ENCODE measurements at places on chromosomes 11 and 22.

- no peak for DNase-seq
Observed at GRCh38 chr11:63444160-63444559, 46.8 kb downstream of the PLAAT5 start.

- no peak for DNase-seq
Observed at GRCh38 chr22:17769013-17769715, 5.1 kb downstream of the BID start.

GRCh38 chr22:17787241-17787640 is 13.0 kb upstream of the BID start:
- DNase-seq = no peak

DNA sequence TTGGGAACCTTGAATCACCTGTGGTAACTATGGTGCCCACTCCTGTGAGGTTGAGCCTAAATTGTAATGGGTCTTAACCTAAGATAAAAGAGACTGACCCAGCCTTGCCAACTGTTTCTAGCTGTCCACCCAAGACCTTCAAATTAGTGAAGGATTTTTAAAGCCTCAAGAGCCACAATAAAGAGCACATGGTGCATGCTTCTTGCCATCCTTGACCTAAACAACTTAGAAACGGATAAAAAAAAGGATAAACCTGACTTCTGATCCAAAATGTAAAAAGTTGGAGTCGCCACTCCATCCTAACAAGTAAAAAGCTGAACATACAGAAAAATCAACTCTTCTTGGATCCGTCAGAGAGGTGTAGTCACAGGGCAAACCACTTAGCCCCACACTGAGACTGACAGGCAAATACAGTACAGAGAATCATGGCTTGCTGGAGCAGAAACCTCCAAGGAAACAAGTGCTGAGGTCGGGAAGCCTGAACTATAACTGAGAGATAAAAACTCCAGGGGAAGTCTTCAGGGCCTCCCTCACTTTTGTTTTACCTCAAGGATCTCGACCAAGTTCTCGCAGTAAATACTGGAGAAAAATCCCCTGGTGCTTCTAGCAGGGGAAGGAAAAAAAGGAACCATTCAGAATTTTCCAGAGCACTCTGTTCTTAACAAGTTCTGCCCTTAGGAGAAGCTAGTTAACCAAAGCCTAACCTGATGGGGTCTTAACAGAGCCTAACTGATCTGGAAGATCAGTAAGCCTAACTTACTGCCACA is 16.3 kb downstream of the ENTHD1 start:
- DNase-seq = no peak
